ENCODE measurements at places on chromosomes 13 and 19.

DNA sequence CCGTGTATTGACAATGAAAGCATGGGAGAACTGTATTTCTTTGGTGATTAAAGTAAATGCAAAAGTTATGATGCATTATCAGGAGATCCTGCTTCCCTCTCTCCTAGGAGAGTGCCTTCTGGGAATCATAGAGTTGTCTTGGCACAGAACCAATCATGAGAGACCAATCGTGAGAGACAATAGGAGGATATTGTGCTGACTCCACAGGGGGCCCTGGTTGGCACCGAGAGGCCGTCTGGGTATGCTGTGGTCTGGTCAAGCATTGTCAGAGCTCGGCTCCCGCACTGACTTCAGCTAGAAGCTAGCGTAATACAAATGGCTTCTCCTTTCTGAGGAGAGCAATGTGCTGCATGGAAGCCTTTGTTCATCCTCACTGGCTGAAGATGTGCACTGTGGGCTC, 131.5 kb upstream of the GJB6 start:
- H3K4me3 ChIP-seq = no peak overlapping the region
- H3K27me3 ChIP-seq = no peaks in the 10 kb centered on the region
- H3K27ac ChIP-seq = no peak overlapping the region
- no peaks in the 10 kb centered on the region for H3K4me1 ChIP-seq

- H3K4me3 ChIP-seq = no peak overlapping the region
- H3K27ac ChIP-seq = no peak overlapping the region
- H3K36me3 ChIP-seq = peaks cover 100% of the 10 kb centered on the region
- no peaks in the 10 kb centered on the region for H3K27me3 ChIP-seq
- peaks cover 10% of the 10 kb centered on the region for H3K4me1 ChIP-seq
- DNase-seq = peak; percentile 53
Observed at GRCh38 chr19:10823690-10824089, 12.3 kb downstream of the TMED1 start.

GRCh38 chr19:46860846-46861690, at the start of gene ARHGAP35:
ARHGAP35 (plus strand) TSS chr19:46860997; CDS start chr19:46918676, 57,679 bp downstream.
- peak within 1 kb of the TSS; percentile 94 for H3K4me3 ChIP-seq
- H3K4me1 ChIP-seq = peaks cover 30% of the 10 kb centered on the region
- peak; percentile 93 for DNase-seq
- H3K36me3 ChIP-seq = peaks cover 6% of the 10 kb centered on the region
- H3K27me3 ChIP-seq = no peaks in the 10 kb centered on the region

DNA sequence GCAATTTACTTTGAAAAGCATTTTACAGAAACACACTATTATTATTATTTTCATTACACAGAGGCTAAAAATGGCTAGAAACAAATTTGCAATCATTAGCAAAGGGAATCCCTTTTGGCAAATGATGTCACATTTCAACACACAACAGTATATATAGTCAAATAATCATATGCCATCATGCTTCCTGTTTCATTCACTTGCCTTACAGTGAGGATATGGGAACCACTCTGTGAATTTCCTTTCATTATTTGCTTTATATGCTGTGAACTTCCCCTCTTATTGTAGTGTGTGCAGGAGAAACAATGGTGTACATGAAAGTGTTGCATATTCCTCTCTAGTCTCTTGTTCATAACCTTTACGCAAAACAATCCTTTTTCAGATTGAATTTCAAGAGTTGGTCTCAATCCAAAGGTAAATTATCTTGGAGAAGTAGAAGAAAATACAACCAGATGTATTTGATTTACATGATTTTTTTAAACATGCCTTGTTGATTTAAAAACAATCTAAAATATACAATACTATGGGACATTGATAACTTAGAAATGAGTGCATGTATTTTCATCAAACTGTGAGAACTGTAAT, 657.3 kb downstream of the EFNB2 start:
- no peaks in the 10 kb centered on the region for H3K4me1 ChIP-seq
- no peaks in the 10 kb centered on the region for H3K27me3 ChIP-seq
- no peak overlapping the region for H3K4me3 ChIP-seq
- DNase-seq = no peak

DNA sequence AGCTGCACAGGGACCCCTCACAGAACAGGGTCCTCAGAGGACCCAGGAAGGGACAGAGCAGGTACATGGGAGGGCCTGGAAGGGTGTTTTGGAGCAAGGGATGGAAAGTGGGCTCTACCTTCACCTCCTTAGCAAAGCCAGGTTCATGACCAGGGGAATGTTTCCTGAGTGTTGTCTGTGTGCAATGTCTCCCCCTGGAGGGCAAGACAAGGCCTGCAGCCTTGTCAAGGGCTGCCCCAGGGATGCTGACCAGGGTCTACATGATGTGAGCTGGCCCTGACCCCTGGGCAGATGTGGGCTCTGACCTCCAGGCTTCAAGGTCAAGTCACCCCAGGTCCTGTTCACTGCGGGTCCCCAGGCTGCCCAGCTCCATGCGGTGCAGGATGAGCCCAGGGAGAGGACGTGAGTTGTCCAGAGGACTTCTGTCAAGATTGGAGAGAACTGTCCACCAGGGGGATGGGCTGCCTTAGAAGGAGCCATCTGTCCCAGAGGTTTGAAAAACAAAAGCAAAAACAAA, 1.0 kb upstream of the CEACAM1 start:
- H3K27me3 ChIP-seq = no peaks in the 10 kb centered on the region
- DNase-seq = peak; percentile 89
- peaks cover 16% of the 10 kb centered on the region for H3K4me1 ChIP-seq
- peak overlapping the region; percentile 36 for H3K27ac ChIP-seq
- no peak overlapping the region for H3K4me3 ChIP-seq

DNA sequence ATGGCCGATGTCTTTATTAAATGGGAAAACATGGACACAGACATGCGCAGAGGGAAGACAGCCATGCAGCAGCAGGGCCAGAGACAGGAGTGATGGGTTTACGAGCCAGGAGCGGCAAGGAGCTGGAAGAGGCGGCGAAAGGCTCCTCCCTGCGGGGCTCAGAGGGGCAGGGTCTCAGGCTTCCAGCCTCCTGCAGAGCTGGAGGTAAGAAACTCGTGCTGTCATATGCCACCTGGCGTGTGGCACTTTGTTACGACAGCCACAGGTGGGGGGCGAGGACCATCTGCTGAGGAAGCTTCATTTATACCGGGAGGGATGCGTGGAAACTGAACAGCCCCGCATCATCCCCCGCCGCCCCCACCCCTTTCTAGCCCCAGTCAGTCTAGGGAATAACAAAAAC, 52.0 kb upstream of the SPACA7 start:
- no peaks in the 10 kb centered on the region for H3K36me3 ChIP-seq
- no peaks in the 10 kb centered on the region for H3K4me1 ChIP-seq
- no peak overlapping the region for H3K4me3 ChIP-seq
- no peak for DNase-seq

GRCh38 chr19:2186071-2186846, 22.5 kb downstream of the DOT1L start:
- H3K4me3 ChIP-seq = no peak overlapping the region
- peak overlapping the region; percentile 54 for H3K27ac ChIP-seq
- H3K27me3 ChIP-seq = no peaks in the 10 kb centered on the region
- peaks cover 99% of the 10 kb centered on the region for H3K36me3 ChIP-seq

All from spleen (tissue), 13 donors.